ENCODE measurements at places on chromosomes 6 and 20. TPM values are rescaled to one million over a fixed set of nuclear protein-coding genes. Genes with fewer than 3 reads are reported as not detected.

CDC5L gene
- 7.6 TPM for polyA plus RNA-seq

CCDC170 gene
- polyA plus RNA-seq: not detected

ESF1 gene
- 1.9 TPM for polyA plus RNA-seq

PHACTR1 gene
- polyA plus RNA-seq: 180 TPM

AVP gene
- not detected for polyA plus RNA-seq

CYP24A1 gene
- polyA plus RNA-seq: not detected

SNAI1 gene
- 4.9 TPM for polyA plus RNA-seq

CLVS2 gene
- polyA plus RNA-seq: not detected

CCR6 gene
- polyA plus RNA-seq: 18.2 TPM

CDSN gene
- not detected for polyA plus RNA-seq

TRDN gene
- polyA plus RNA-seq: not detected

PLG gene
- not detected for polyA plus RNA-seq

PSMB9 gene
- 242 TPM for polyA plus RNA-seq

FIG4 gene
- polyA plus RNA-seq: 48.6 TPM

MARCKS gene
- 20.3 TPM for polyA plus RNA-seq

CLPSL2 gene
- polyA plus RNA-seq: not detected

FAM217A gene
- polyA plus RNA-seq: not detected

C6orf52 gene
- 0.51 TPM for polyA plus RNA-seq

NKX2-4 gene
- not detected for polyA plus RNA-seq

ATP9A gene
- polyA plus RNA-seq: 0.13 TPM

PRRT1 gene
- polyA plus RNA-seq: not detected

CTNNBL1 gene
- 23.5 TPM for polyA plus RNA-seq

FOXC1 gene
- polyA plus RNA-seq: 0.04 TPM

SIRPD gene
- not detected for polyA plus RNA-seq

RPS6KA2 gene
- 2.2 TPM for polyA plus RNA-seq

SOBP gene
- 0.87 TPM for polyA plus RNA-seq

MLN gene
- not detected for polyA plus RNA-seq

OPN5 gene
- polyA plus RNA-seq: not detected

VPS52 gene
- polyA plus RNA-seq: 184 TPM

Data from B cell (primary cell).